ENCODE measurements at places on chromosomes 11 and 22.
A peak's percentile ranks its signal among the peaks of the same experiment; 100 is the strongest.

GRCh38 chr22:35334004-35334403, 34.3 kb downstream of the TOM1 start:
- DNase-seq: no peak

GRCh38 chr11:22194907-22195306, 2.0 kb downstream of the ANO5 start:
- no peak for DNase-seq

DNA sequence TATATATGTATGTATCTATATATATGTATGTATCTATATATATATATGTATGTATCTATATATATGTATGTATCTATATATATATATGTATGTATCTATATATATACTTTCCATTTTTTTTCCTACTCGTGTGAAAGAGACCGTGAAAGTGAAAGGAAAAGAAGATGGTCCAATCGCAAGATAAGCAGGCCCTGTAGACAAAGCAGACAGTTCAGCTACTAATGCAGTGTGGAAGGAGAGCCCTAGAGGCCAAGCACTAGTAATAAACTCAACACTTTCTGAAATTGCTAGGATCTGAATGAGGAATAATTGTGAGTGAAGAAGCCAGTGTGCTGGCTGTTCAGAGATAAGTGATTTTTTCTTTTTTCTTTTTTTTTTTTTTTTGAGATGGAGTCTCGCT, 47.2 kb downstream of the MCHR1 start:
- DNase-seq: peak; percentile 54

DNA sequence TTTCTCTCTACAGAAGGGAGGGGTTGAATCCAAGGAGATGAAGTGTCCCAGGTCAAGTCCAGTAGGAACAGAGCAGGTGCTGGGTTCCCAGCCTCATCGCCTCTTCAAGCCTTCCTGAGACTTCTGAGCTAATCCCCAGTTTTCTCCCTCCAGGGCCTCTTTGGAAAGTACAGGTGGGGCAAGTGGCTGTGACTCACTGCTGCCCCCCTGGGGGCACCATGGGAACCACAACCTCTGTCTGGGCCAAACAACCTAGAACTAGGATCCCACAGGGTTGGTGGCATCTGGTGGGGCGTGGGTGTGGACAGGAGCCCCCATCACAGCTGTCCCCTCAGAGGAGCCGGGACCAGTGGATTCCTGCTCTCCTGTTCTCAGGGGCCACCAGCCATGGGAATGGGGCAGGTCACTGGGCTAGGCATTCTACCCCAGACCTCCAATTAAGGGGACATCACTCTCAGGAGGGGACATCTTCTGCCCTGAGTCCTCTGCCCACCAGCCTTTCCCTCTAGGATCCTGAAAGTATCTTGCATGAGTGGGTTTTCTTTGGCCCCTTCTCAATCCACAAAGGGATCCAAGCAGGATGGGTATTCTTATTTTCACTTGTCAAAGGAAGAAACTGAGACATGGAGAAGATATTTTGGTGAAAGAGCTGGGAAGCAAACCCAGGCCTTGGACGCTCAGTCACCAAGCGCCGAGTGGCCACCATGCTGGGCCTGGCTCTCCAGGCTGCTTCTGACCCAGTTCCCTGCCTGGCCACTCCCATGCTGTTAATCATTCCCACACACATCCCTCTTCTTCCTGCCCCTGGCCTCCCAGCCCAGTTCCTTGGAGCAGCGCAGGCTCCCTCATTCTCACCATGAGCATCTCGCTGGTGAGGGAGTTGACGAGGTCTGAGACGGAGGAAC, 23.8 kb downstream of the LRRC10B start:
- DNase-seq: peak; percentile 11

DNA sequence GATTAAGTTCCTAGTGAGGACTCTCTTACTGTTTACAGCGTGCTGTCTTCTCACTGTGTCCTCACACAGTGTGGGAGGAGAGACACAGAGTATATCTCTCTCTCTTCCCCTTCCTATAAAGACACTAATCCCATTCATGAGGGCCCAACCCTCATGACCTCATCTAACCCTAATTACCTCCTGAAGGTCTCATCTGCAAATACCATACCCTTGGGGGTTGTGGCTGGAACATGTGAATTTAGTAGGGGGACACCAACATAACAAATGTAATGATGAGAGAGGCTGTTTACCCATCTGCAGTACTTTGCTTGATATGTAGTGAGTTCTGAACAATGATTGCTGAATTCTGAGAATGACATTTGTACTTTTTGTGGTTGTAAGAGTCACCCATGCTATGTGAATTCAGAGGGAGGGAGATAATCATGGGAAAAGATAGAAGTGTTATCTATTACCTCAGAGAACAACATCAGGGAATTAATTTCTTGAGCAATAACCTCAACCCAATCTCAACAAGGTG, 4.9 kb upstream of the OR52W1 start:
- no peak for DNase-seq

DNA sequence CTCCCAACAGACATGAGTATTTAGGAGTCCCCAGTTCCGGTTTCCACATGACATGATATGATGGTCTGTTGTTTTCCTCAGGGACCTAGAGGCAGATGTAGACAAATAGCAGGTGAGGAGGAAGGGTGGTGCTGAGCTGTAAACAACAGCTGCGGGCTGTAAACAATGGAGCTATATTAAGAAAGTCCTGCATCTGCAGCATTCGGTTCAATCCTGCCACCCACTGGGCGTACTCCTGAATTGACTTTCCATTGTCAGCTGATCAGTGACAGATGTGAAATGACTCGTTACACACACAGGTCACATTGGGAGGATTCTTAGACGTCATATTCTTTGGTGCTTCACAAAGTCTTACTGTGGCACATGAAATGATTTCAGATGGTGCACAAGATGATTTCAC, 26.8 kb upstream of the RAG1 start:
- peak; percentile 34 for DNase-seq

GRCh38 chr11:129947474-129947873, 52.1 kb upstream of the NFRKB start:
- no peak for DNase-seq
